Astrocyte of the hippocampus (primary cell): ENCODE measurements at places on chromosomes 16 and 17.

- DNase-seq: no peak
Observed at GRCh38 chr16:51031598-51031997, 119.5 kb downstream of the SALL1 start.

DNA sequence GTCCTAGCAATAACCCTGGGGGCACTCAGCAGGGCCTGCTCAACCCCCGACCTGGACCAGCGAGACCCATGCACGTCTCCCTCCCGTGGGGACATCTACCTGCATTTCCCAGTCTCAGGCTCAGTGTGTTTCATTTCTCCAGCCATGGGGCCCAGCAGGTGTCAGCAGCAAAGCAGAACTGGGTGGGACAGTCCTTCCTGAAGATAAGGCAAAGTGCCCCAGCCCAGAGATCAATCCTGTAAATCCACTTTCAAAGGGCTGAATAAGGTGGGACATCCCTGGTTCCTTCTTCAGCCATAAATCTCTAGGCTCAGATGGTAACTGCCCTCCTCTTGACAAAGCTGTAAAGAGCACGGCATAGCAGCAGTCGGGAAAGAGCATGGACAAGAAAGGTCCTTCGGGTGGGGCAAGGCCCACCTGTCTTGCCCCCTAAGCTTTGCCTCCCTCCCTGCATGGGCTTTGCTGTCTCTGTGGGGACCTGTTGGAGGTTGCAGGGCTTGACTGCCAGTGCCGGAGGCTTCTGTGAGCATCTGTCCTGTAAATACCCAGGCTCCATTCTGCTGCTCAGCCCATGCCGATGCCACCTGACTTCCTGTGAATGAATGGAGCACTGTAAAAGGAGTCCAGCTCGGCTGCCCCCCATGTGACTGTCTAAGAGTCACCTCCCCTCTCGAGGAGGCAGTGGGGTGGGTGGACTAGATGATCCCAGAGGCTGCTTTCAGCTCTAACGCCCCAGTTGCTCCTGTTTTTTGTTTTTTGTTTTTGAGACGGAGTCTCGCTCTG lies 84.8 kb upstream of the TBC1D3K start:
- no peak for DNase-seq

DNA sequence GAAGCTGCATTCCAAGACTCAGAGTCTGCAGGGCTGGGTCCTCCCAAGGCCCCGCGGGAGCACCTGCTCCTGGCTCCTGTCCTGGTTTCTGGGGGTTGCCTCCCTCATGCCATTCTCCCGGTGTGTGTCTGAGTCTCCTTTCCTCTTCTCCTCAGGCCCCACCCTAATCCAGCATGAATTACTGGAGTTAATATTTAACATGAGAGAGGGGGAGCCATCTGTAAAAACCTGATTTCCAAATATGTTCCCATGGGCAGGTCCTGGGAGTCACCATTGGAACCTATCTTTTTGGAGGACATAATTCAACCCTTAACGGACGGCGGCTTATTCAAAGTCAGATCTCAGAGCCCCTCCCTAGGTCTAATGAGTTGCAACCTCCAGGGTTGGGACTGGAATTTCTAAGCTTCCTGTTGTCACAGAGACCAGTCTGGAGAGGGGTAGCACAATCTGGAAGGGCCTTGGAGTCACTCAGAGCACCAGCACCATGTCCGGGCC lies 5.4 kb downstream of the C17orf99 start:
- DNase-seq: no peak

DNA sequence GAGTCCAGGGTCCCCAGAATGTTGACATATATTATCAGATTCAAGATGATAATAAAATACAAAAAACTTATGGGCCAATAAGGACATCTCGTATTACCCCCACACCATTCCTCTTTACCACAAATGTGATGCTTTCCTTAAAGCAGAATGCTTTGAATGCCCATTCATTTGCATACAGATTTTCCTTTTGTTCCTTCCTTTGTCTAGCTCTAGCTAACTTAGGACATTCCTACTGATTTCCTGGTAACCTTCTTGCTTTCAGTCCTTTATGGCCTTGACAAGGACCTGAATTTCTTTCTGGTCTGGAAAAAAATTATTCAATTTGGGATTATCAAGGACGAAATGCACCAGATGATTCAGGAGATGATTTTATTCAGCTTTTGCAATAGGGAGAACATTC lies 304.0 kb downstream of the TMEM114 start:
- no peak for DNase-seq

DNA sequence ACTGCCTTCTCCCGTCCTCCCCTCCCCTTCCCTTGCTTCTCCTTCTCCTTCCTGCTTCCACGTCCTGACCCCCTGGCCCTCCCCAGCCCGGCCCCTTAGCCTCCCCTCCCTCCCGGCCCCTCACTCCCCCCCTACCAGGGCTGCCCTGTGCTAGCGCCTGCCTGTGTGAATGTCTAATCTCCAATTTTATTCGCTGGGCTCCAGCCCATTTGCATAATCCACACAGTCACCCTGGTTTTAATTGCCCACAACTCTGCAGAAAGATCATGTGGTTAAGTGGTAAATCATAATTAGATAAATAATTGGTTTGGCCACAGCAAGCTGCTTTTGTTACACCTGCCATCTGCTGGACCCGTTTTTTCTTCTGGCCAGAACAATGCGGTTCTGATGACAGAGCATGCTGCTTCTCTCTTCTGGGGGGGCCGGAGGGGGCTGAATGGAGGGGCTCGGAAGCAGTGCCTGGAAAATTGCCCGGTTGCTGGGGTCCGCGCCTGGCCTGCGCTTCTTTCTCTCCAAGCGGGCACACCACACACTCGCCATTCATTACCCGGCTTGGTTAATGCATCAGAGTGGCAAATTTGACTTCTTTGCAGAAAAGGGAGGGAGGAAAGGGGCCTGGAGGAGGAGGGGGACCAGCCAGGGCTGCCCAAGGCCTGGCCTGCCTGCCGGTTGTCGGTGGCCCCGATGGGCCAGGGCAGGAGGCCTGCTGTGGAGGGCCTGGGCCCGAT lies 19.5 kb upstream of the GSE1 start:
- peak; percentile 87 for DNase-seq

- no peak for DNase-seq
Observed at GRCh38 chr17:4104506-4104905, 38.3 kb downstream of the ZZEF1 start.

DNA sequence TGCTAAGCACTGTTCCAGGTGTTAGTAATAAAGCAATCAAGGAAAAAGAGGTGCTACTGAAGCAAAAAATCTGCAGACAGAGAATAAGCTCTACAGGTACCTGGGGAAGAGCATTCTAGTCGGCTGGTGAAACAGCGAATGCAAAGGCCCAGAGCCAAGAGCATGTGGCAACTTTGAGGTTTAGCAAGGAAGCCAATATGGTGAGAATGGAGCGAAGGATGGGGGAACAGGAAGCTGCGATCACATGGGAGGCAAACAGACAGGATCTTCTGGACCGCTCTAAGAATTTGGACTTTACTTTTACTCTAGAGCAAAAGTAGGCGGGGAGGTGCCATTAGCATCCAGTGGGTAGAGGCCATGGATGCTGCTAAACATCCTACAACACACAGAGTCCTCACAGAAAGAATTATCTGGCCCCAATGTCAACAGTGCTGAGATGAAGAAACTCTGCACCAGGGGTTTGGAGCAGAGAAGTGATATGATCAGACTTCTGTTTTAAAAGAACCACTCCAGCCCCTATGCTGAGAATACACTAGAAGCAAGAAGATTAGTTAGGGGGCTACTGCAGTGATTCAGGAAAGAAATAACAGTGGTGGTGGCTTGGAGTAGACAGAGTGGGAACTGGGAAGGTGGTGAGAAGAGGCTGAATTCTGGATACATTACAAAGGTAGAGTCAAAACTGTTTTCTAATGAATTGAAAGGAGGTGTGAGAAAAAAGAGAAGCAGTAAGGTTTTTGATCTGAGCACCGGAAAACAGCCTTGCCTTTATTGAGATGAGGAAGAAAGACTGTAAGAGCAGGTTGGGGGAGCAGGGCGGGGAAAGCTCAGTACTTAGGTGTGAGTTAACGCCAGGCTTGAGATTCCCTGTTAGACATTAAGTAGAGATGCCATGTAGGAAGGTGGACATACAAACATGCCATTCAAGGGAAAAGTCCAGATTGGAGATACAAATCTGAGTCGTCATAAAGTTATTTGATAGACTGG lies 11.0 kb downstream of the EFTUD2 start:
- no peak for DNase-seq

DNA sequence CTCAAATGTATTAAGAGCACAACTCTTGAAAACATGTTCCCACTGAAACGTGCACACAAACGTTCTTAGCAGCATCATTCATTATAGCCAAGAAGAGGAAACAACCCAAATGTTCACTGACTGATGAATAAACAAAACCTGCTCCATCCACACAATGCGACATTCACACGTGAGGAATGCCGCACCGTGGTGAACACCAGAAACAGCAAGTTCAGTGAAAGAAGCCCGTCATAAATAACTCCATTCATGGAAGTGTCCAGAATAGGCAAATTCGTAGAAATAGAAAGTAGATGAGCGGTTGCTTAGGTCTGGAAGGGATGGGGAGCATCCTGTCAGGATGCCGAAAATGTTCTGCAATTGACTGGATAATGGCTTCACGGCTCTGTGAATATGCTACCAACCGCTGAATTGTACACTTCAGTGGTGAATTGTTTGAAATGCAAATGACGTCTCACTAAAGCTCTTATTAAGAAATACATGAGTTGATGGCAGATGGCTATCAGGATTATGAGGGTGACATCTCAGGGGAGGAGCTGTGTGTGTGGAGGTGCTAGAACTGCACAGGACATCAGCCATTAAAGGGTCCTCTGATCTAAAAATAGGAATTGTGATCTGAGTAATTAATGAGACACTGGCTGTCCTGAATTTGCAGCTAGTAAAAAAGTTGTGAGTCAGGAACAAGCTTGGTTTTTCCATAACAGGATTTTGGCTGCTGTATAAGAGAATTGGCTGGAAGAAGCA lies 771.0 kb downstream of the KCNJ18 start:
- DNase-seq: no peak

- peak; percentile 60 for DNase-seq
Observed at GRCh38 chr16:397135-397661, at the start of gene NME4. TSS of gene NME4 (plus strand) at chr16:397199. CDS start at chr16:397223, 24 bp downstream.

GRCh38 chr16:27406511-27407128 lies 4.6 kb downstream of the IL21R start:
- no peak for DNase-seq

GRCh38 chr16:85755929-85756768 lies 5.3 kb upstream of the C16orf74 start:
- peak; percentile 51 for DNase-seq

DNA sequence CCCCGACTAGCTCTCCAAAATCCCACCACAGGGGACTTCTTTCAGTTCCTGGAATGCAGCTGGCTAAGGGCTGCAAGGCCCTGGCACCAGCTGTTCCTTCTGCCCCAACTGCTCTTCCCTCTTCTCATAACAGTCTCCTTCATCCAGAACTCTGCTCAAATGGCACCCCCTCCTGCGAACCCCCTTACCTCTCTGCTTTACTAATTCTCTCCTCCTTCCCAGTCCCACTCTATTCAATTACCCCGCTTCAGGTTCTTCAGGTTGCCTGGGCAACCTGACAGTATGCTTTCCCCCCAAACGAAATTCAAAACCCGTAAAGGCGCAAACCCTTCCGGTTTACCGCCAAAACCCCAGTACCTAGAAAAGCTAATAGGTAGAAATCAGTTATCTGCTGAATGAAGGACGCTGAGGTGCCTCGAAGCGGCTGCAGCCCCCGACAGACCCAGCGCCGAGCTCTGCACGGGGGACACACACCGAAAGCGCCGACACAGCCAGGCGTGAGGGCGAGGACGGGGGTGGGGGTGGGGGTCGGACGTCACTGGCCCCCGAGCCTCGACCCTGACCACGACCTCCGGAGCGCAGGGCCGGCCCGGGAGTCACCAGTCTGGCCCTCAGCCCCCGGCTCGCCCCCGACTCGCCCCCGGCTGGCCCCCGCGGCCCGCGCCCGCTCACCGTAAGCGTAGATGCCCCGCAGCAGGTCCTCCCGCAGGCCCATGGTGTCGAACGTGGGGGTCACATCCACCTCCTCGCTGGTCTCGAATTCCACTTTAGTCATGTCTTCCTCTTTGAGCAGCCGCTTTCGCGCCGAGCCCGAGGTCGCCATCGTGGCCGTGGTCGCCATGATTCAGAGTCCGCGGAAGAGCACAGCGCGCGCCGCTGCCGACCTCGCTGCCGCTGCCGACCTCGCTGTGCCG lies 550 bp downstream of the EIF4A3 start:
- DNase-seq: peak; percentile 45

GRCh38 chr16:57675741-57676551 lies 7.8 kb downstream of the ADGRG3 start:
- no peak for DNase-seq

DNA sequence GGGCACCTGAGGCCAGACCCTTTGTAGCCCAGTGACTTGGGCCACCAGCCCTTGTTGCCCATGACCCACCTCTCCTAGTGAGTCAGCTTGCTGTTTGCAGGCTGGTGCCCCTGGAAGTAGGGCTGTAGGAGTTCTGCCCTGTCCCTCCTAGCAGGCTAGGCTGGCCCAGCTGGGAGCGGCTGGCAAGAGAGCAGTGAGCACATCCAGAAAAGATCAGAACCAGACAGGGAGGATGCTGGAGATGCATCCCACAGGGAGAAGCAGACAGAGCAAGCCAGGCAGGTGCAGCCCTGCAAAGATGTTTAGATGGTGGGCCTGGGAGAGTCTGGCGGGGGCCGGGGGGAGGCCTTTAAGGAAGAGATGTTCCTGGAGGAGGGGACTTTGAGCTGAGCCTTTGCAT lies 2.4 kb downstream of the SLC5A10 start:
- DNase-seq: no peak

GRCh38 chr17:18039535-18040260 lies 490 bp downstream of the GID4 start:
- peak; percentile 61 for DNase-seq

GRCh38 chr17:15175356-15175755 lies 89.8 kb downstream of the PMP22 start:
- DNase-seq: no peak

- DNase-seq: no peak
Observed at GRCh38 chr17:82232876-82233785, 4.3 kb downstream of the SLC16A3 start.

DNA sequence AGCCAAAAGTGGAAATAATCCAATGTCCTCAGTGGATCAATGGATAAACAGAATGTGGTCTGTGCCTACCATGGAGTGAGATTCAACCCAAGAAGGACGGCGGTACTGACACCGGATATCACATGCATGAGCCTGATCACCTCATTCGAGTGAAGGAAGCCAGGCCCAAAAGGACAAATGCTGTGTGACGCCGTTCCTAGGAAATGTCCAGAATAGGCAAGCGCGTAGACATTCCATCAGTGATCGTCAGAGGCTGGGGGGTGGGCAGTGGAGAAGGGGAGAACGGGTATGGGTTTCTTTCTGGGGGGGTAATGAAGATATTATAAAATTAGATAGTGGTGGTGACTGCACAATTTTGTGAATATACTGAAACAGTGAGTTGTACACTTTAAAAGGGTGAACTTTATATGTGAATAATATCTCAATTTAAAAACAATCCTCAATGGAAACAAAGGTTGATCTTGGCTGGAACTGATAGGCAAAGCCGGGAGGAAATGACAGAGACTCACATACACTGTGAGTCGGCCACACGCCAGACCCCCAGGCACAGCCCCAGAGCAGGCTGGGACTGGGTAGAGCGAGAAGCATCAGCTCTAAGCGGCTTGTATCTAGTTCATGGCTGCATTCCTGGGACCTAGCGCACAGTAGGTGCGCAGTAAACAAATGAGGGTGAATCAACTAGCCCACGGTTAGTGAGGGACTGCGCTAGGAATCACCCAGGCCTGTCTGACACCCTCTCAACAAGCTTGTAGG lies 3.5 kb downstream of the DBNDD1 start:
- DNase-seq: no peak

- DNase-seq: no peak
Observed at GRCh38 chr17:35297666-35298065, 54.8 kb downstream of the SLFN5 start.
